ENCODE measurements at places on chromosomes 11 and 22.

DNA sequence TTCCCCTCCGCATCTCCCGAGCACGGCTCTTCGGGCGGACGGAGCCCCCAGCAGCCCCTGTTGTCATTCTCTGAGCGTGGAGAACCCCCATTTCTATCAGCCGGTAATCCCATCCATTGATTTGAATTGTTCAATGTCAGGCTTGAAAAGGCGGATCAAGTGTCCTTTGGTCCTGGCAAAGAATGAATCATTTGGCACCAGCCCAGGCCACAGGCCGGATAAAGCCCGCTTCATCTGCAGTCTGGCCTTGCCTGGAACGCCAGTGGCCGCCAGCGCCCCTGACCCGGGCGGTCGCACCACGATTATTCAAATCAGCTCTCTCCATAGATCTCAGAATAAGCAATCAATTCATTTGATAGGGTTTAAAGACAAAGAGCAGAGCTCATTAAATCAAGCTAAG is 188.9 kb downstream of the BRD1 start:
- no peak for DNase-seq

DNA sequence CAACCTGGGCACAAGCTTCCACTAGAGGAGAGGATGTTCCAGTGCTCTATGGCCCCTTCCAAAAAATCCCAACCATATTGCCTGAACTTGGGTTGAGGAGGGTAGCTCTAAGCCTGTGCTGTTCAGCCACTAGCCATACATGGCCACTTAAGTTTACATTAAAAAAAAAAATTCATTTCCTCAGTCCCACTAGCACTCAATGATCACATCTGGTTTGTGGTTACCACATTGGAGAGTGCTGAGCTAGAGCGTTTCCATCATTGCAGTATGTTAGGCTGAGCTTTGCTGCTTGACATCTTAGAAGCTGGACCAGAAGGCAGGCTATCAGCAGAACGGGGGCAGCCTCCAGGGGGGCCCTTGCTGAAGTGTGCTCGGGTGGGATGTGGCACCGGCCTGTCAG is 43.5 kb upstream of the CYP2D6 start:
- no peak for DNase-seq

GRCh38 chr11:12205330-12205729 is 94.9 kb downstream of the MICAL2 start:
- no peak for DNase-seq

- DNase-seq = no peak
These were observed 23.3 kb downstream of the ZBTB16 start for GRCh38 chr11:114082767-114083181.

DNA sequence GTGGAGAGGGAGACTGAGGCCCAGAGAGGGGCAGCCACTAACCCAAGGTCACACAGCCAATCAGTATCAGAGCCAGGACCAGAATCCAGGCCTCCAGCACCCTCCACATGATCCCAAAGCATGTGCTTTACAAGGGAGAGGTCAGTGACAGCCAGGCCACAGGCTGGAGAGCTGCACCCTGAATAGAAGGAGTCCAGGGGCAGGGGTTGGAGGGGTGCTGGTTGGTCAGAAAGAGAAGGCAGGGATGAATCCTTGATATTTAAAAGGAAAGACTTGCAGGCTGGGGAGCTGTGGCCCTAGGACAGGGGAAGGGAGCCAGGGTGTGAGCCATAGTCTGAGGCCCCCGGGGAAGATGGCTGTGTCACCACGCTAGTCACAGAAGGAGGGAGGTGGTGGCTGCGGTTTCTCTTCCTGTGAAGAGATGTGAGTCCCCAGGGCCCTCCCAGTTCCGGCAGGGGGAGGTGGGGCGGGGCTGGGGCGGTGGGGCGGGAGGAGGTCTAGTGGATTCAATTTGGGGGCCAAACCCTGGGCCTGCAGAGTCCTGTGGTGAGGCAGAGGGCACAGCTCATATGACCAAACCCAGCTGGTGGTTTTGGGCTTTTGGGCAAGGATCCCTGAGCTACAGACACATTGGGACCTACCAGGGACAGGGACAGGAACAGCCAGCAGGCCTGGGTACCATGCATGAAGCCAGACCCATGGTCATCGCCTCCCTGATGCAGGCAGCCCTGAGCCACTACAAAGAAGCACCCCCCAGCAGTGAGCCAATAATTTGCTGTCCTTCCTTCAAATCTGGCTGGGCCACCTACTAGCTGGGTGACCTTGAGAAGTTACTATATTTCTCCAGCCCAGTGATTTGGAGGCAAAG is 14.0 kb downstream of the RAC2 start:
- DNase-seq = peak; percentile 78

DNA sequence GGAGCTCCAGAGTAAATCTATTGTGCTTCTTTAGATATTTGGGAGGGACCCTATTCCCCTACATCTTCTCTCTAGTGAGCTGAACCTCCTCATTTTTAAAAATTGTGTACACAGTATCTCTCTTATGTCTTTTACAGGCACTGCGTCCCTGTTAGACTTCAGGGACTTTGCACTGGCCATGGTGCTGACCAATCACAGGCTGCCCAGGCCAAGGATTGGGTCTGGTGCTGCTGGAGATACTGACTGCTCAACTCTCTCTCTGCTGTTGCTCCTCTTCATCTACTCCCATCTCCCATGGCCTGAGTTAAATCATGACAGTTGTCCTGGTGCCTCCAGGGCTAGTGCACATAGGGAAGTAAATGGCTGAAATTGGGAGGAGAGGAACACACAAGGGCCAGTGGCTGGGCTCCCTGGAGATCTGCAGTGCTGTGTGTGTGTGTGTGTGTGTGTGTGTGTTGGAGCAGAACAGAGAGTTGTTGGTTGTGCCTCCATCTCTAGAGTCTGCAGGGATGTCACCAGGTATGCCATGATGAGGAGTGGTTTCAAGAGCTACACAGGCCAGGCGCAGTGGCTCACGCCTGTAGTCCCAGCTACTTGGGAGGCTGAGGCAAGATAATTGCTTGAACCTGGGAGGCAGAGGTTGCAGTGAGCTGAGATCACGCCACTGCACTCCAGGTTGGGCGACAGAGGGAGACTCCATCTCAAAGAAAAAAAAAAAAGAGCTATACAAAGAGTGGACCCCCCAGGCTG is 155.3 kb downstream of the ST3GAL4 start:
- DNase-seq = no peak

Measured in activated CD4-positive, CD25-positive, alpha-beta regulatory T cell (primary cell).